Spinal cord (tissue), 10 donors: ENCODE measurements at places on chromosomes 5 and 9.

DNA sequence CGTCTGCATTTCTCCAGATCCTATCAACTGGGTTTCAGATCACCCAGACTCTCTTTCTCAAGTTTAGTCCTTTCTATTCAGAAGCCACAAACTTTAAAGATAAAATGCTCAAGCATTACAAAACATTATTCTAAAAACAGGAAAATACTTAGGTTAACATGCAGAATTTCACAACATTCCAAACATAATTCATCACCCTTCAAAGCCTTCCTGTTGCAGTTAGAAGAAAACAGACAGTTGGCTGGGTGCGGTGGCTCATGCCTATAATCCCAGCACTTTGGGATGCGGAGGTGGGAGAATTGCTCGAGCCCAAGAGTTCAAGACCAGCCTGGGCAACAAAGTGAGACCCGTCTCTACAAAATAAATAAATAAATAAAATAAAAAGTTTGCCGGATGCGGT is 7.7 kb upstream of the OCLN start:
- DNase-seq = no peak

DNA sequence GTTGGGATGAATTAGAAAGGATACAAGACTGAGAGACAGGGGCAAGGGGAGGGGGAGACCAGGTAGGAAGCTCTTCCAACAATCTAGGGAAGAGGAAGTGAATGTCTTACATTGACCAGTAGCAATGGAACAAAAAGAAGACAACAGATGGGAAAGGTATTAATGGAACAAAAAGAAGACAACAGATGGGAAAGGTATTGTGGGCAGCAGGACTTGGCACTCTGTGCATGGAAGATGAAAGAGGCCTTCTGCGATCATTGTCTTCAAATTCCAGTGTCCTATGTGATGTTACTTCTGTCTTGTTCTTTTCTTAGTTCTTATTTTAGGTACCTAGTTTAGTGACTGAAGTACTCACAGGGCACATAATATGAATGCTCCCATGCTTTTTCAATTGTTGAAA is 161.8 kb downstream of the PALM2AKAP2 start:
- no peak for DNase-seq

- DNase-seq = no peak
Observed at GRCh38 chr5:170819824-170820223, 36.3 kb downstream of the GABRP start.

- DNase-seq = peak; percentile 19
Observed at GRCh38 chr5:111280282-111280951, 56.2 kb downstream of the CAMK4 start.

- no peak for DNase-seq
Observed at GRCh38 chr9:76725011-76725546, 39.2 kb upstream of the PCA3 start.
